ENCODE measurements at places on chromosomes 13 and 19.

- DNase-seq: no peak
These were observed 10.4 kb downstream of the PSPC1 start for GRCh38 chr13:19772306-19772705.

DNA sequence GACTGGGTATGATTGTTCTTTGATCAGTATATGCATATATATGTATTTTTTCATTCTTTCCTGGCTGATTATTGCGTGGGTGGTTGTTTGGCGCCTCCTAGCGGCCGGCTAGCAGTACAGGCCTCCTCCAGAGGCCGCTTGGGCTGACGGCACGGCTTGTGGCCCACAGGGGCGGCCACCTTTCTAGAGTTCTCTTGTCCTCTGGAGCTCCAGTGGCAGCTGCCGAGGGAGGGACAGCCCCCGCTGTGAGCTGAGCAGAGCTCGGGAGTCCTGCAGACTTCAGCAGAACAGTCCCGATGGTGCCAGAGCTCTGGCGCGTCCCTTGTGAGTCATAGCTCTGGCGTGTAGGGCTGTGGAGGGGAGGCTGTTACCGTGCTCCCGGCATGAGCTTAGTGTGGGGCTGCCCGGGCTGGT, 22.5 kb upstream of the ZNF429 start:
- DNase-seq: peak; percentile 34

GRCh38 chr13:20727856-20728255, 24.4 kb downstream of the IL17D start:
- DNase-seq: no peak

DNA sequence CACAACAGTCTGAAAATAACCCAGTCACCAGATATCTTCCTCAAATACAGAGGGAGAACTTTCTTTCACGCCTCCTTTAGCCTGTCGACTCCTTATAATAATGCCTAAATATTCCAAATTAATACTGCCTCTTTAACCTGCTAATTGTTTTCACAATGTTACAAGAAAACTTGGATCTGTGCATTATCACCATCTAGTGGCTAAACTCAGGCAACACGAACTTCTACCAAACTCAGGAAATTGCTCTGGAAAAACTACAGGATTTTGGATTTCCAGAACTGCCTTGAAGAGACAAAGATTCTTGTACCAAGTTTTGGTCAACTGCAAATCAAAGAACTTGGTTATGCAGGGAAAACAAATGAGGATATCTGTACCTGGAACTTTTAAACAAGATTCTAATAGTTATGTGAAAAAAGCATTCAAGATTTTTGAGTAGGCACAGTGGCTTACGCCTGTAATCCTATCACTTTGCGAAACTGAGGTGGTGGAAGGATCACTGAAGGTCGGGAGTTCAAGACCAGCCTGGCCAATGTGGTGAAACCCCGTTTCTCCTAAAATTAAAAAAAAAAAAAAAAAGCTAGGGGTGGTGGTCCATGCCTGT, 10.8 kb downstream of the CLN5 start:
- DNase-seq: peak; percentile 49

DNA sequence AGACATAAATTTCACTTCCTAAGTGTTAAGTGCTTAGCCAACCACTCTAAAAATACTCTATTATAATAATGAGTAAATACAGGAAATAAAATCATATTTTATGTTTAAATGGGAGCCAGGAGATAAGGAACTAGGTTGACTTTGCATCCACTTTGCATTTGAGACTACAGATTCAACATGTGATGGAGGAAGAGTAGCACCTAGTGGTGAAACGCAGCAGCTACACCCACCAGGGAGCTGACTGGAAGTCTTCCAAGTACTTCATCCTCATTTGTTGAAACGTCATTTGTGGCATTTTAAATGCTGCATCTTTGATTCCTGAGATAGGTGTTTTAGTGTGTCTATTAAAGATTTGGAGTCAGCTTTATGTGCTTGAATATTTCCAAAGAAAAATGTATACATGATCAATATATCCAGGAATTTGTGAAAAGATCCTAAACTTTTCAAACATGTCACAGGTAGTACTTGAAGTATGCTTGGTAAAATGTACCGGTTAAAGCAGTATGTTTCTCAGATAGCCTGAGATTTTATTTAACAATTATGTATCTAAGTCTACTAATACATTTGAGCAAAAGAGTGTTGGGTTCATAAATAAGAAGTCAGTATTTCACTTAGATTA, 17.4 kb upstream of the KCTD12 start:
- peak; percentile 89 for DNase-seq

DNA sequence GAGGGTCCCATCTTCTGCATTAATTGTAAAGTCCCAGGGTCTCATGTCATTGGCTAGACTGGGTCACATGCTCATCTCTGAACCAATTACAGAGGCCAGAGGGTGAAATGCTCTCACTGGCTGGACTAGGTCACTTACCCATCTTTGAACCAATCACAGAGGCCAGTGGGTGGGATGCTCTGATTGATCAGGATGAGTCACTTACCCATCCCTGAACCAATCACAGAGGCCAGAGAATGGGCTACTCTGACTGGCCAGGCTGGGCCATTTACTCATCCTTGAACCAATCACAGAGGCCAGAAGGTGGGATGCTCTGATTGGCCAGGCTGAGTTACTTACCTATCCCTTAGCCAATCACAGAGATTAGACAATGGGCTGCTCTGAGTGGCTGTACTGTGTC, 5.3 kb downstream of the MISP start:
- DNase-seq: no peak

- peak; percentile 61 for DNase-seq
These were observed 41.0 kb downstream of the VWA8 start for GRCh38 chr13:41919741-41920487.

DNA sequence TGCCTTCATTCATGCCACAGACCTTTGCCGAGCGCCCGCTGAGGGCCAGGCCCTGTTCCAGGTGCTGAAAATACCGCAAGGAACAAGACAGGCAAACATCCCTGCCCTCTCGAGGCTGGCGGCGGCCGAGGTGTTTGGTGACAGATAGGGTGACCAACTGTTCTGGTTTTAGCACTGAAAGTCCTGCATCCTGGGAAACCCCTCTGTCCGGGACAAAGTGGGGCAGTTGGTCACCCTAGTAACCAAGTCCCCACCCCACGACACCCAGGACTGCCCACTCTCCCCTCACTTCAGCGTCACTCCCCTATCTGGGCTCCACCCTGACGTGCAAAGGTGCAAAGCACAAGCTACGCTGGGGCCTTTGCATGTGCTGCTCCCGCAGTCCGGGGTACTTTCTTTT, 17.3 kb downstream of the ZBTB7A start:
- no peak for DNase-seq
